ENCODE measurements at places on chromosomes 6 and 20.

GRCh38 chr20:36547186-36548005 lies 6.1 kb downstream of the MYL9 start:
- no peak for DNase-seq

GRCh38 chr20:54132612-54133433 lies 41.0 kb downstream of the CYP24A1 start:
- DNase-seq = no peak

DNA sequence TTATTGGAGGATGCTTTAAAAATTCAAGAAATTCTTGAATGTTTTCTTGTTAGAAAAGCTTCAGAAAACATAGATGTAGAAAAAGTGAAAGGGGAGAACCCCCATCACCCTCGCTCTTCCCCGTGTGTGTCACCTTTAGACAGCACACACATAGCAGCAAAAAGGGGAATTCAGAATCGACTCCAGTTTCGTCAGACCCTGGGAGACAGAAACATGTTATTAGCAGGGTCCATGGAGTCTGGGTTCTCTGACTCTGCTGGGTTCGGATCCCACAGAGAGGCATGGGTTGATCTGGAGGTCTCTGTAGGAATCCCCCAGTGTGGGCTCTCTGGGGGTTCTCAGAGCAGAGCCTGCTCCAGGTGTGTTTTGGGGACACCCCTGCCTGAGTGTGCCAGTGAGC lies 43.7 kb downstream of the ARHGAP40 start:
- DNase-seq = no peak

DNA sequence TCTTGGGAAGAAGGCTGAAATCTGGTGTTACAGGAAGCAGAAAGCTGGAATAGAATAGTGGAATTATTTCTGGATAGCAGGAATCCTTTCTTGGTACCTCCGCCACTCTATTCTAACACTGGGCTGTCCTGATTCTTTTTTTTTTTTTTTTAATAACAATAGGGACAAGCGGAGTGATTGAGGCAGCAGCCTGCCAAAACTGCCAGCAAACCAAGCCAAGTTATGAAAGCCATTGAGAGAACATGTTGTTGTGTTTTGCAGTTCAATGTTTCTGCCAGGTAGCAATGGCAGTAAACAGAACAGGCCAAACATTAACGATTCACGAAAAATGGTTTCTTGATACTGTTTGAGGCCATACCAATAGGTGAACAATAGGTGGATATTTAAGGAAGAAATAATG lies 47.1 kb downstream of the SLC26A8 start:
- DNase-seq = no peak

GRCh38 chr6:71446470-71446869 lies 157.9 kb downstream of the OGFRL1 start:
- DNase-seq = no peak

GRCh38 chr20:9195031-9195430 lies 126.1 kb downstream of the PLCB4 start:
- DNase-seq = no peak

DNA sequence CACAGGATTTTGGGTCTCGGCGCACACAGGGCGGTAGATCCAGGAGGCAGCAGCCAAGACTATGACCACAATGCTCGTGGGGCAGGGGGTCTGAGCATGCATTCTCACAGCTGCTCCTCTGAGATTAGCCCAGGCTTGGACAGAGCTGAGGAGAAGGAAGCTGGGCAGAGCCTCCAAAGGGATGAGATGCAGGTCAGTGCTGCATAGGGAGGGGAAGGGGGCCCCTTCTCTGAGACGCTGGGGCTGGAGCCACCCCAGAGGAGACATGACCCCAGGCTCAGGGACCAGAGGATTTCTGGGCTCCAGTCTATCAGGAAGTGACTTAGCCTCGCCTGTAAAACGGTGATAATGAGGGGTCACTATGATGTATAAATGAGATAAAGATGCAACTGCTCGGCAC lies 93.9 kb downstream of the BFSP1 start:
- no peak for DNase-seq

- no peak for DNase-seq
Measured at GRCh38 chr6:166449036-166449435, 66.3 kb upstream of the MPC1 start.

DNA sequence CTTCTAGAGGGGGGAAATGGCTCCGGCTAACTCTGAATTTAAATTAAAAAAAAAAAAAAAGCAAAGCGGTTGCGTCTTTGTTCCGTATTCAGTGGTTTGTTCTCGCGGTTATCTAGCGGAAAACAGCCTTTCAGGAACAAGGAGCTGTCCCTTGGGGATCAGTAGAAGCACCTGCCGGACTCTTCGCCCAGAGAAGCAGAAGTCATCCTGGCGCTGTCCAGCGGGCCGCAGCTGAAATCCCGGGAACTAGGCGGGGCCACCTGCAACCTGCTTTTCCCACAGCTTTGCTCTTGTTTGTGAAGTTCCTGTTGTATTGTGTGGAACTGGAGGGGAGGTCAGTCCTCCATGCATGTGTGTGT lies 43.9 kb upstream of the GJE1 start:
- no peak for DNase-seq
